Amygdala (tissue), 56 donors: ENCODE measurements at places on chromosomes 3 and 15.

- no peak for DNase-seq
Measured at GRCh38 chr3:30611613-30612436, 5.4 kb downstream of the TGFBR2 start.

DNA sequence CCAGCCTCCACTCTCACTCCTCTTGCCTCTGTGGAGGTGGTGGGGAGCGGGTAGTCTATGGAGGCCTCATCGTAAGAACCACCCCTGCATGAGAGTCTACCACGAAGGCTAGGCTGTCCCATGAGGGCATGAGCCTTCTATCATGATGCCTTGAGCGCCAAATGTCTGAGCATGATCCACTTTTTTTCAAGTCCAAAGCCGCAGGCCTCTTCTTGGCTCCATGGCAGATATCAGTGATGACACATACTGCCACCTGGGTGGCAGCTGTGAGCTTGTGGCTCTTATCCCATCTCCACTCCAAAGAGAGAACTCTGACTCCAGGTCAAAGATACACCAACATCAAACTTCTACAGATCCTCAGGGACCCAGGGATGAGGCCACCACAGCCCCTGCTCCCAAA is 13.5 kb downstream of the POC1A start:
- no peak for DNase-seq

- no peak for DNase-seq
Measured at GRCh38 chr3:131072099-131072559, 45.5 kb downstream of the NEK11 start.

- DNase-seq, result no peak
Measured at GRCh38 chr3:58251631-58252035, 14.0 kb downstream of the ABHD6 start.

DNA sequence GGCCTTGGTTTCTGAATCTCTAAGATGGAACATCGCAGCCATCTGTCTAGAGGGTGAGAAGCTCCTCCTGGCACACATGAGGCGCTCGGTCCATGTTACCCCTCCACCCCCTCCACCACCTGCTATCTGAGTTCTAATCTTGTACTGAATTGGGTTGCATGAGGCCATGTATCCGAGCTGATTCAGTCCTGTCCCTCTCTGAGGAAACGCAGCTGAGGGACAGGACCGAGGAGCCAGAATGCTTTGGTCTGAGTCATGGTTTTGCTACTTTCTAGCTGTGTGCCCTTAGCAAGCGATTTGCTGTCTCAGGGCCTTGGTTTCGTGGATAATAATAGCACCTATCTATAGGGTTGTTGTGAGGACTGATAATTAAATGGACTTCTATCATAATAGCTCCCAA is 87.8 kb upstream of the SEC13 start:
- DNase-seq, result no peak

GRCh38 chr3:60202052-60202726 is 1049.1 kb downstream of the FHIT start:
- DNase-seq, result no peak

DNA sequence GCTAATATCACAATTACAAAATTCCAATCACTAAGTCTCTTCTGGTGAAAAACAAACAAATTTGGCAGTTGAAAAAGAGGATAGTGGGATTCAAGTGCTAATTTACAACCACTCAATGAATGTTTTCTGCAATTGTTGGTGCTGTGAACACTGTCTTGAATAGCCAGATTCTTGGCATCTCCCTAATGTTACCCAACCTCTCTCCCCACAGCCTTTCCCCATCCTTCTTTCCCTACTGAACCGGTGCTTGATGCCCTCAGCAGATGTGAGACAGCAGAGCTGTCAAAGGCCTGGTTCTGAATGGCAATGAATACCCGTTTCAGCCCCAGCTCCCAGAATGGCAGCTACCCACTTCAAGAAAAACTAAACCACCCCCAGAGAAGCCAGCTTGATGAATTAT is 22.5 kb upstream of the BHLHE40 start:
- no peak for DNase-seq

- no peak for DNase-seq
Measured at GRCh38 chr15:68149059-68149458, 56.1 kb downstream of the CALML4 start.

GRCh38 chr15:45333550-45333949 is 44.8 kb downstream of the GATM start:
- DNase-seq, result no peak

DNA sequence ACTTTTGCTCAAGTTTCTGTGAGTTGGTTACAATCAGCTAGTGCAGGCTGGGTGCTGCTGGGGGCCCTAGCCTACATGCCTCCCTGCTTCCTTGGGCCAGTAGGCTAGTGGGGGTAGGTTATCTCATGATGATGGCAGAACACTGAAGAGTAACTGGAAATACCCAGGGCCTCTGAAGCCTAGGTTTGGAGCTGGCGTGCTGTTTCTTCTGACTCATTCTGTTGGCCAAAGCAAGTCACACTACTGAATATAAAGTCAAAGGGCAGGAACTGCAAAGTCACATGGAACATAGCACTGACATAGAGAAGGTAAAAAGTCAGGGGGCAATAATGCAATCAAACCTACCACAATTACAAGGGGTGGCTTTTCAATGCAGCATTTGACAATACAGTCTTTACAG is 34.5 kb downstream of the RASGRP1 start:
- no peak for DNase-seq

- no peak for DNase-seq
Measured at GRCh38 chr15:48868536-48868935, 9.4 kb upstream of the EID1 start.

DNA sequence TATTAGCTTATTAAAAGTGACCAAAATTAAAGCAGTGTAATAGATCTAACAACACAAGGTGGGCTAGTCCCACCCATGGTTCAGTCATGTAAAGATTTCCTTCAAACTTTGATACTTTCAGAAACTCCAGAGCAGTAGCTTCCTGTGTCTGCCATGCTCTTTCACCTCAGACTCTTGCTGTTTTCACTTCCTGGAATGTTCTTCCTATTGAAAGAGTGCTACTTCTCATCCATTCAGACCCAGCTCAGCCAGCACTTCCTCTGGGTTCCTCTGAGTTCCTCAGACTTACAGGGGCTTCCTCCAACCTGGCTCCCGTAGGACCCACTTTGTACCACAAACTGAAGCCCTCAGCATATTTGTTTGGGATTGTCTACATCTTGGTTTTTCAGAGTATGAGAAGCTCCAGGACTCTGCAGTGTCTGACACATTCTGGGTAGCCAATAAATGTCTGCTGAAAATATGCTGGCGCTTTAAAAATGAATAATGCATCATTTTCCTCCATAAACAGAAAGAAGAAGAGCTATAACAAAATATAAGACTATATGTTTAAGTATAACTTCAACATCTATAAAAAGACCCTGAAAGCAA is 18.0 kb downstream of the NCEH1 start:
- DNase-seq, result no peak

- no peak for DNase-seq
Measured at GRCh38 chr15:69615736-69616135, 163.1 kb downstream of the RPLP1 start.

DNA sequence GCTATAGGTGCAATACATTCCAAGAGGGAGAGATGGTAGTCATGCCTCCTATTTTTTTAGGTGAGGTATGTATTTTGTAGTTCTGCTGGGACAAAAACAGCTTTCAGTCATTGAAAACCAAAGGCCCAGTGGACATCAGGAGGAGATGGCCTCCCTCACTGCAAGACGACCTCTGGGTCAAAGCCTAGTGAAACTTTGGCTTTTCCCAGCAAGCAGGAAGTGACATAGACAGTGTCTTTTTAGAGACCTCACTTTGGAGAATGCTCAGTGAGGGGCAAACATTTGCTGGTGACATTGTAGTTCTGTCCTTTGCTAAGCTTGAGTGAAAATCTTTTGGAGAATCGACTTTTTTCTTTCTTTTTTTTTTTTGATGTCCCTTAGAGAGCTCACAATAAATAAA is 27.3 kb downstream of the LIPC start:
- no peak for DNase-seq

DNA sequence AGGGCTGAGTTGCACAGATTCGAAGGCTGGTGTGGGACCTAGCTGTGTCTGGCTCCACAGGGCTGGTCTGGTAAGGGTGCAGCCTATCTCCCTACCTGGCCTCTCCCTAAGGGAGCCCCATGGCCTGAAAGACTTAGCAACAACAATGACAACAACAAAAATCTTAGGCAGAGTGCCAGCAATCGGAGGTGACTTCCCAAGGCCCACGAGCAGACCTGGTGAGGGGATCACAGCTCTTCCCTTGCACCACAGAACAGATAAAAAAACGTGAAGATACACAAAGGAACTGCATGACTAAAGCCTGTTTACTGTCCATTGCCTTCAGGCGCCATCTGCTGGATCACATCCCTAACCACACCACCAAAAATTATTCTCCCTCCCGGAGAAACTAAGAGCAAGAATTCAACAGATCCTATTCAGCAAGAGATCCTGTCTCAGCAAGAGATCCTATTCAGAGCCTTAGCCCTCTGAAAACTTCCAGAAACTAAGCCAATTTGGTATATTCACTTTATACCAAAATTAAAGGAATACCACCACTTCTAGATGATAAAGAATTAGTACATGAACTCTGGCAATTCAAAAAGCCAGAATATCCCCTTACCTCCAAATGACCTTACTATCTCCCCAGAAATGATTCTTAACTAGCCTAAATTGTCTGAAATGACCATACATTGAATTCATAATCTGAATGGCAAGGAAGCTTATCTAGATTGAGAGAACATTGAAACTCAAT is 24.1 kb upstream of the OR5K4 start:
- peak; percentile 27 for DNase-seq

- DNase-seq, result no peak
Measured at GRCh38 chr3:98325055-98325454, 28.6 kb upstream of the OR5K4 start.

DNA sequence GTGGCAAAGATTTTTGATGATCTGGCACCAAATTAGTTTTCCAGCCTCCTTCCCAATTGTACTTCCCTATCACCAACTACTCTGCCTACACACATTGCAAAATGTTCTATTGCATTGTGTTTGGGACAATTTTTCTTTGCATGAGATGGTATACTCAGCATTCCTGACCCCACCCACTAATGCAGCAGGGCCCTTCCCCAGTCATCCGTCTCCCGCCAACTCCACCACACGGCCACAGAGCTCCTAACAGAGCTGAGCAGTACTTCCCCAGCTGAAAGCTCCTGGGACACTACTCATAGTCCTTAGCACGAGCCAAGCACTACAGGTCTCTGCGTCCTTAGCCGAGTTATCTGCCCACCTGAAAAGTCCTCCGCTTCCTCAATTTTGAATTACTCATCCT is 34.2 kb downstream of the TXNRD3 start:
- no peak for DNase-seq

GRCh38 chr15:68783226-68784058 is 37.3 kb downstream of the ANP32A start:
- no peak for DNase-seq
